ENCODE measurements at places on chromosomes 3 and 15. TPM values are rescaled to one million over a fixed set of nuclear protein-coding genes. Genes with fewer than 3 reads are reported as not detected.
A peak's percentile ranks its signal among the peaks of the same experiment; 100 is the strongest.

DNA sequence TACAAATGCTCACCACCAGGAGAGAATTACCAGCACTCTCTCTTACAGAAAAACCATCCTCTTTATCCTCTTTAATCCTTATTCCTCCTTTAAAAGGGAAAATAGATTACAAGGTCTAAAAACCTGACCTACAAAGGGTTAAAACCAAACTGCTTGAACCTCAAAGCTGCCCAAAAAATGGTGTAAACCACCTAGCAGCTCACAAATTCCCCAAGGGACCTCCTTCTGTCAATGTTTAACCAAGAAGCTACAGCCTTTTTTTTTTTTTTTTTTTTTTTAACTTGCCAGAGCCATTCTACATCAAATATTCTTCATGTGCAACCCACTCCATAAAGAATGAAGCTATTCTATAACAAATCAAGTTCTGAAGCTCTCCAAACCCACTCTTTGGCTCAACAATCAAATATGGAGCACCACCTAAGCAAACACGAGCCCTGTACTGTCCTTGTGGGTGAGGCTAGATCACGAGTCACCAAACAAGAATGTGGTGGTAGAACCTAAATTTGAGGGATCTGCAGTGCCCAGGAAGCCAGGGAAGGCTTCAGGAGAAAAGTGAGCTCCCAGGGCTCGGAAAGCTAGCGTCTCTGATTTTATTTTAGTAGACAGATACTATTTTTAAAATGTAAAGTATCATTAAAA, 20.1 kb downstream of the OSBPL10 start:
- H3K27ac ChIP-seq: no peak overlapping the region
- H3K4me1 ChIP-seq: peaks cover 4% of the 10 kb centered on the region
- H3K27me3 ChIP-seq: peaks cover 10% of the 10 kb centered on the region
- no peak for DNase-seq

DNA sequence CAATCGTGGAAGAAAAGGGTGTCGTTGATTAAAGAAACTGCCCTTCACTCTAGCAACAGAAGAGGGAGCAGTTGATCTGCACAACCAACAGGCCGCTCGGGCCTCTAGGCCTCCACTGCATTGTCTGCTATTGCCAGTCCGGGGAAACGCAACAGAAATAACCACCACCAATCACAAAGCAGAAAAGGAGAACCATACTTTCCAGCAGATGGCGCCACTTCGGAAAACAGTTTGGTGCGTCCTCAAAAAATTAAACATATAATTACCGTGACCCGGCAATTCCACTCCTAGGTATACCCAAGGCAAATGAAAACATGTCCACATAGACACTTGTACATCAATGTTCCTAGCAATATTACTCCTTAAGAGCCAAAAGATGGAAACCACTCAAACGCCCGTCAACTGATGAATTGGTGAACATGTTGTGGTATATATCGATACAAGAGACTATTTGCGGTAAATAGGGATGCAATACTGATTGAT, 154.1 kb downstream of the TJP1 start:
- no peaks in the 10 kb centered on the region for H3K4me1 ChIP-seq
- peaks cover under 1% of the 10 kb centered on the region for H3K27me3 ChIP-seq
- no peaks in the 10 kb centered on the region for H3K36me3 ChIP-seq
- peak; percentile 52 for DNase-seq

- H3K27me3 ChIP-seq: no peaks in the 10 kb centered on the region
- peaks cover 73% of the 10 kb centered on the region for H3K4me1 ChIP-seq
- no peak overlapping the region for H3K27ac ChIP-seq
- no peak for DNase-seq
Observed at GRCh38 chr15:68802373-68802772, 18.3 kb downstream of the ANP32A start.

NUP210 gene
- 236 TPM for total RNA-seq

- H3K4me1 ChIP-seq: no peaks in the 10 kb centered on the region
- no peak for DNase-seq
- H3K36me3 ChIP-seq: no peaks in the 10 kb centered on the region
- no peak overlapping the region for H3K27ac ChIP-seq
- H3K27me3 ChIP-seq: peaks cover 11% of the 10 kb centered on the region
Observed at GRCh38 chr3:123804676-123805075, 79.5 kb downstream of the MYLK start.

- no peak overlapping the region for H3K27ac ChIP-seq
- peaks cover 9% of the 10 kb centered on the region for H3K27me3 ChIP-seq
- no peak for DNase-seq
Observed at GRCh38 chr3:99706410-99706809, 68.0 kb downstream of the COL8A1 start.

GRCh38 chr3:129473769-129474152, 33.7 kb downstream of the IFT122 start:
- no peak overlapping the region for H3K4me3 ChIP-seq
- no peak overlapping the region for H3K27ac ChIP-seq
- no peaks in the 10 kb centered on the region for H3K27me3 ChIP-seq

SST gene
- total RNA-seq: not detected

EXD1 gene
- not detected for total RNA-seq

DNA sequence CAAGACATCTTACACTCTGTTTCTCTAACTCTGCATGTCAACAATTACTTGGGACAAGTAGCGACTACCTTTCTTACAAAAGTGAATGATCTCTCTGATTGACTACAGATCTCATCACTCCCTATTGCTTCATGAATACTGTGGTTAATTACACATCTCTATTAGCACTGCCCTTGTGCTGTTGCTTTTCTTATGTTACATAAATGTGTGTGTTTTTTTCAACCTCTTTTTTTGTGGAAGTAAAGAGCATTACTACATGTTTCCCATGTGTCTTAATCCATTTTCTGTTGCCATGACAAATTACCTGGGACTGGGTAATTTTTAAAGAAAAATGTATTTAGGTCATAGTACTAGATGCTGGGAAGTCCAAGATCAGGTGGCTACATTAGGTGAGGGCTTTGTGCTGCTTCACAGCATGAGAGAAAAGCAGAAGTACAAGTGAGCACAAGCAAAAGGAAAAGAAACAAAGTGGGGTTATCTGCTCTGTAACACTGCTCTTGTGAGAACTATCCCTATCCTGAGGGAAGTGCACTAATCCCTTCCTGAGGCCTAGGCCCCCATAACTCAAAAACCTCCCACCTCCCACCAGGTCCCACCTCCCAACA, 298.2 kb upstream of the SATB1 start:
- no peak overlapping the region for H3K4me3 ChIP-seq
- H3K4me1 ChIP-seq: peaks cover 74% of the 10 kb centered on the region
- DNase-seq: no peak
- no peaks in the 10 kb centered on the region for H3K27me3 ChIP-seq
- peaks cover 40% of the 10 kb centered on the region for H3K36me3 ChIP-seq

RTP1 gene
- total RNA-seq: not detected

DNA sequence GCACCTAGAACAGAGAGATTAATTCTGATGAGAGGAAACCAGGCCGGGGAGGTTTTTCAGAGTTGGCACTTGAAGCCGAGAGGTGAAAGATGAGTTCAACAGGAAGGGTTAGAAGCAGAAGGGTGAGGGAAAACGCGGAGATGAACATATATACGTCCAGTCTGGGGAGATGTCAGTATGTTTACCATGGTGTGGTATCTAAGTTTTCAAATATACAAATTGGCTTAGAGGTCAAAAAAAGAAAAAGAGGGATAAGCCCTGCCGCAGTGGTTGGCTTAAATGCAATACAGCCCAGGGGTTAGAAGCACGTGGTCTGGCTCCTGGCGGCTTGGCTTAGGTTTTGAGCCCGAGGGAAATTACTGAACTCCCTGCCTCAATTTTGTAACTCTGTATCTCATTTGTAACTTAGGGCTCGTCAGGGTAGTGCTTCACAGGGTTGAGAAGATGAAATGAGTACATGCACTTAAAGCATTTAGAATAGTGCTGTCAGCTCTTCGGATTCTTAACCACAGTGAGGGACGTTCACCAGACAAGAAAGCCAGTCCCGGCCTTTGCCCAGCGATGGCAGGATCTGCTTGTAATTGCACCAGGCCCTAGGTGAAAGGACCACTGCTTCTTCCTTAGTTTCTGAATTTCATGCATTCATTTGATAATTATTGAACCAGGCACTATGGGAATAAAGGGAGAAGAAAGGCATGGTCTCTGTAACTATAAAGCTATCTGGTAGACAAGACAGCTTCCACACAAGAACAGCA, 6.4 kb downstream of the HES1 start:
- H3K36me3 ChIP-seq: peaks cover 2% of the 10 kb centered on the region
- H3K4me1 ChIP-seq: peaks cover 19% of the 10 kb centered on the region
- H3K27me3 ChIP-seq: peaks cover 76% of the 10 kb centered on the region
- no peak overlapping the region for H3K27ac ChIP-seq
- peak overlapping the region; percentile 35 for H3K4me3 ChIP-seq

TUSC7 gene
- total RNA-seq: not detected

PRRT3 gene
- 6.4 TPM for total RNA-seq

SLC12A1 gene
- total RNA-seq: not detected

GRCh38 chr3:150699068-150699639, 4.6 kb downstream of the ERICH6 start:
- H3K27ac ChIP-seq: no peak overlapping the region
- no peak overlapping the region for H3K4me3 ChIP-seq
- peaks cover 13% of the 10 kb centered on the region for H3K4me1 ChIP-seq
- no peak for DNase-seq
- peaks cover 3% of the 10 kb centered on the region for H3K36me3 ChIP-seq

DNA sequence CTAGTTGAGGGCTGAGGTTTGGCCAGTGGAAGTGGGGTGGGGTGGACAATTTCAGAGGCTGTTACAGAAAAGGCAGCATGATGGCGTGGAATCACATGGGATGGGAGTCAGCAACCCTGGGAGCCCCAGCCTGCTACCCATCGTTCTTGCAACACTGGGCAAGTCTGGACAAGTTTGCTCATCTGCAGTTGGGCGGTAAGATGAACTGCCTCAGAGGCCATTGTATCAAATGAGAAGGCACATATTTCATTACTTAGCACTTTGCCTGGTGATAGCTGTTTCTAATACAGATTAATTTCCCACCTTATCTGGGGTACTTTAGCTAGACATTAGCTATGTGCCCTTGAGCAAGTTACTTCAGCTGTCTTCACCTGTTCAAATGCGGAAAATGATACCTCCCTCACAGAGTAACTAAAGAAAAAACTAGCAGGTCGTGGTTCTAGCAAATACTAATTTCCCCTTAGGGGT, 248.9 kb downstream of the THSD4 start:
- H3K27me3 ChIP-seq: peaks cover 5% of the 10 kb centered on the region
- no peaks in the 10 kb centered on the region for H3K4me1 ChIP-seq
- no peaks in the 10 kb centered on the region for H3K36me3 ChIP-seq
- no peak overlapping the region for H3K4me3 ChIP-seq
- H3K27ac ChIP-seq: no peak overlapping the region
- DNase-seq: no peak

GRCh38 chr3:142433110-142433509, 14.7 kb downstream of the XRN1 start:
- no peaks in the 10 kb centered on the region for H3K27me3 ChIP-seq
- DNase-seq: no peak
- no peak overlapping the region for H3K27ac ChIP-seq
- H3K36me3 ChIP-seq: peaks cover 51% of the 10 kb centered on the region
